Spleen (tissue), 13 donors: ENCODE measurements at places on chromosomes 1 and 21. TPM values are rescaled to one million over a fixed set of nuclear protein-coding genes. Genes with fewer than 3 reads are reported as not detected.

The C1orf167 gene
- 0.85 TPM for total RNA-seq

The PODN gene
- total RNA-seq = 3.8 TPM

The TMEM50B gene
- 58.7 TPM for total RNA-seq

The FALEC gene
- total RNA-seq = 1.9 TPM

The HFM1 gene
- total RNA-seq = 1.2 TPM

The CD53 gene
- 651 TPM for total RNA-seq

DNA sequence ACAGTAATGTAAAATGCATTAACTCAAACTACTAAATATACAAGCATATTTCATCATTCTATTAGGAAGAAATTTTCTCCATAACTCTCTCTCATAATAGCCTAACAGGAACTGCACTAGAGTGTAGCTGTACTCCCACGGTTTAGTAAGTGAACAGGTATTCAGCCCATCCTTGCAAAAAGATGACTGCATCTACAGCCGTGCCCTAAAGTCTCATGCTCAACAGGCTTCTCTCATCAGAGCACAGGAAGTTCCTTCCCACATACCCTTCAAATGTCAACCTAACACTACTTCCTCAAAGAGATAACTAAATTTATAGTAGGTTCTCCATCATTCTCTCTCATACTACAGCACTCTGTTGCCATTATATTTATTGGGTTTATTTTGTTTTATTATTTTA is 251.6 kb downstream of the AKT3 start:
- no peak overlapping the region for H3K27ac ChIP-seq
- DNase-seq = no peak
- H3K36me3 ChIP-seq = no peaks in the 10 kb centered on the region
- H3K27me3 ChIP-seq = no peaks in the 10 kb centered on the region

- H3K27me3 ChIP-seq = no peaks in the 10 kb centered on the region
- no peak overlapping the region for H3K4me3 ChIP-seq
- DNase-seq = no peak
- H3K27ac ChIP-seq = no peak overlapping the region
- peaks cover 30% of the 10 kb centered on the region for H3K4me1 ChIP-seq
These were observed 27.7 kb downstream of the SPATA45 start for GRCh38 chr1:212819726-212820125.

DNA sequence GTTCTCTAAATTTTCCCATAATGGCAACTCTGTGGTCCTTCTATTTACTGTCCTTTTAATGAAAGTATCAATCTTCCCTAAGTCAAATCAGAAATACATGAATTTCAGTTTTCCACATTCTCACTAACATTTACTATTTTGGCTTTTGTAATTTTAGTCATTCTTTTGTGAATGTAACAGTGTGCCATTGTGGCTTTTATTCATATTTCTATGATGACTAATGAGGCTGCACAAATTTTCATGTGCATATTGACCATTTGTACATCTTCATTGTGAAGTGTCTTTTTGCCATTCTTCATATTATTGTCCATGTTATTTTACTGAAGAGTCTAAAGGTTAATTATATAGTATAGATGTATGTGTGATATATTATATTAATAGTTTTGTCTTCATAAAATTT is 431.0 kb upstream of the BRINP3 start:
- no peaks in the 10 kb centered on the region for H3K27me3 ChIP-seq
- no peak overlapping the region for H3K4me3 ChIP-seq
- no peak for DNase-seq
- no peak overlapping the region for H3K27ac ChIP-seq
- no peaks in the 10 kb centered on the region for H3K4me1 ChIP-seq
- no peaks in the 10 kb centered on the region for H3K36me3 ChIP-seq

DNA sequence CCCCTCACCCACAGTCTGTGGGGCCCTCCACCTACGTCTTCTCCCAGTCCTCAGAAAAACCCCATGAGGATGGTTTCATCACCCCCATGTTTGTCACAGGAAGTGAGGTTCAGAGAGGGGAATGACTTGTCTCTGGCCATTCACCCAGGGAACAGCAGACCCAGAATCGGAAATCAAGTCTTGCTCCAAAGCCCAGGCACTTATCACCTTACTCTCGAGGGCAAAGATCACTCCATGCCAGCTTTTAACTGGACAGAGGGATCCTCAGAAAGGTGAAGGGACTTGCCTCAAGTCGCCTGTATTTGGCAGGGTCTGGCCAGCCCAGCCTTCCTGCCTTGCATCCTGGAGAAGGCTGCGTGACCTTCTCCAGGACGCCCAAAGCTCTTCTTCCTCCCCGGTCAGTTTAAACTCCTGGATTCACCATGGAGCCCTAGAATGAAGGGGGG is 57.9 kb upstream of the SSBP3 start:
- H3K4me3 ChIP-seq = no peak overlapping the region
- no peak overlapping the region for H3K27ac ChIP-seq
- H3K27me3 ChIP-seq = no peaks in the 10 kb centered on the region
- no peaks in the 10 kb centered on the region for H3K36me3 ChIP-seq
- peaks cover 35% of the 10 kb centered on the region for H3K4me1 ChIP-seq
- DNase-seq = no peak

GRCh38 chr1:241308011-241308410 is 49.0 kb downstream of the RGS7 start:
- no peaks in the 10 kb centered on the region for H3K36me3 ChIP-seq
- H3K4me1 ChIP-seq = no peaks in the 10 kb centered on the region
- H3K27ac ChIP-seq = no peak overlapping the region
- H3K4me3 ChIP-seq = no peak overlapping the region

- H3K36me3 ChIP-seq = no peaks in the 10 kb centered on the region
- peaks cover 79% of the 10 kb centered on the region for H3K4me1 ChIP-seq
- DNase-seq = no peak
- no peak overlapping the region for H3K4me3 ChIP-seq
- H3K27ac ChIP-seq = peak overlapping the region; percentile 41
These were observed 24.2 kb upstream of the CR2 start for GRCh38 chr1:207429963-207430362.

GRCh38 chr1:11138952-11139351 is 39.3 kb upstream of the EXOSC10 start:
- H3K36me3 ChIP-seq = peaks cover 100% of the 10 kb centered on the region
- H3K27me3 ChIP-seq = no peaks in the 10 kb centered on the region
- H3K4me1 ChIP-seq = no peaks in the 10 kb centered on the region
- DNase-seq = no peak
- H3K27ac ChIP-seq = no peak overlapping the region

DNA sequence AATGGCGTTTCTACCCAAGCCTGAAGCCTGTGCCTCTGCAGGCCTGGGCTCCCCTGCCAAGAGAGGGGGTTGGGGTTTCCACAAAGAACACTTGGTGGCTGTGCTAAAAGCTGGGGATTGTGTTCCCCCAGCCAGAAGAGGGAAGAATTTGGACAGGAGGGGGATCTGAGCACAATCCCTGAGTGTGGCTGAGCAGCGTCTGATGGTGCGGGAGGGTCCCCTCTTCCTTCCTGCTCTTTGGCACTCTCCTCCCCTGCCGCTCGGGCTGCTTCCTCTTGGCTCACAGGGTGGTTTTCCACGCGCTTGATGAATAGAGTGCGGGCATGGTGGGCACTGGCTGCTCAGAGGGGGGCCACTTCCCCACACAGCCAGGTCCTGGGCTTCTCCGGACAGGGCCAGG is 3.7 kb downstream of the GPR37L1 start:
- H3K4me3 ChIP-seq = no peak overlapping the region
- DNase-seq = no peak
- H3K27me3 ChIP-seq = no peaks in the 10 kb centered on the region
- H3K4me1 ChIP-seq = no peaks in the 10 kb centered on the region
- no peak overlapping the region for H3K27ac ChIP-seq

GRCh38 chr1:62090016-62090415 is 104.6 kb upstream of the L1TD1 start:
- H3K27me3 ChIP-seq = no peaks in the 10 kb centered on the region
- H3K4me1 ChIP-seq = no peaks in the 10 kb centered on the region
- no peaks in the 10 kb centered on the region for H3K36me3 ChIP-seq
- no peak overlapping the region for H3K4me3 ChIP-seq

- no peaks in the 10 kb centered on the region for H3K27me3 ChIP-seq
- peaks cover 30% of the 10 kb centered on the region for H3K4me1 ChIP-seq
- DNase-seq = peak; percentile 91
- peak overlapping the region; percentile 72 for H3K4me3 ChIP-seq
- peak overlapping the region; percentile 100 for H3K27ac ChIP-seq
These were observed 105.3 kb upstream of the HNRNPU start for GRCh38 chr1:244969355-244970235.

- H3K4me1 ChIP-seq = peaks cover 45% of the 10 kb centered on the region
- DNase-seq = no peak
- H3K27me3 ChIP-seq = no peaks in the 10 kb centered on the region
- peak overlapping the region; percentile 64 for H3K4me3 ChIP-seq
These were observed 24.7 kb upstream of the ADGRB2 start for GRCh38 chr1:31788825-31789256.

DNA sequence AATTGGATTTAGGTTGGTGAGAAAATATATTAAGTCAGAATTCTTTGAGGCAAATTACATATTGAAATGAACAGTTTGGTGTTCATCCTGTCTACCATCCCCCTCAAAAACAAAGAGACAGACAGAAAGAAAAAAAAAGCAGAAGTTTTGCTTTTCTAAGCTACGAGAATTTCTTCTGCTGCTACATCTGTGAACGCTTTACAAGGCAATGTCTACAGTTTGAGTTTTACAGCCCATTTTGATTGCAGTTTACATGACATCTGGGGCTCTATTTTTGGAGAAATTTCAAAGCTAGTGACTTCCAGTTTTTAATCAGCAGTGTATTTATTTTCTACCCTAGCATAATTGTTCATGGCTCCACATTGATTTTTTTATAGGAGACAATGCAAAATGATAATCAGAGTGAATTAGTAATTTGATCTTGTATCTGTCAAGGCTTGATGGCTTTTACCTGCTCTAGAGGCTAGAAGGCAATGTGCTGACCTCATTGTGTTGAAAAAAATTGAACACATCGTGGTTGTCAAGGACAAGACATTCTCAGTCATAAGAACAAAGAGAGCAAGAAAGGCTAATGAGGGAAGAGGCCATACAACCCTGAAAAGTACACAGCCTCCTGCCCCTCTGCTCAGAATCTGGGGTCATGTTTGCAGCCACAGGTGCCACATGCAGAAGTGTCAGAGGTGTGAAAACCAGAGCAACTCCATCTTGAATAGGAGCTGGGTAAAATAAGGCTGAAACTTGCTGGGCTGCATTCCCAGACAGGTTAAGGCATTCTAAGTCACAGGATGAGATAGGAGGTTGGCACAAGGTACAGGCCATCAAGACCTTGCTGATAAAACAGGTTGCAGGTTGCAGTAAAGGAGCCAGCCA is 201.0 kb upstream of the CAMK1G start:
- DNase-seq = no peak
- no peaks in the 10 kb centered on the region for H3K4me1 ChIP-seq
- H3K4me3 ChIP-seq = no peak overlapping the region
- no peaks in the 10 kb centered on the region for H3K27me3 ChIP-seq
- no peaks in the 10 kb centered on the region for H3K36me3 ChIP-seq

DNA sequence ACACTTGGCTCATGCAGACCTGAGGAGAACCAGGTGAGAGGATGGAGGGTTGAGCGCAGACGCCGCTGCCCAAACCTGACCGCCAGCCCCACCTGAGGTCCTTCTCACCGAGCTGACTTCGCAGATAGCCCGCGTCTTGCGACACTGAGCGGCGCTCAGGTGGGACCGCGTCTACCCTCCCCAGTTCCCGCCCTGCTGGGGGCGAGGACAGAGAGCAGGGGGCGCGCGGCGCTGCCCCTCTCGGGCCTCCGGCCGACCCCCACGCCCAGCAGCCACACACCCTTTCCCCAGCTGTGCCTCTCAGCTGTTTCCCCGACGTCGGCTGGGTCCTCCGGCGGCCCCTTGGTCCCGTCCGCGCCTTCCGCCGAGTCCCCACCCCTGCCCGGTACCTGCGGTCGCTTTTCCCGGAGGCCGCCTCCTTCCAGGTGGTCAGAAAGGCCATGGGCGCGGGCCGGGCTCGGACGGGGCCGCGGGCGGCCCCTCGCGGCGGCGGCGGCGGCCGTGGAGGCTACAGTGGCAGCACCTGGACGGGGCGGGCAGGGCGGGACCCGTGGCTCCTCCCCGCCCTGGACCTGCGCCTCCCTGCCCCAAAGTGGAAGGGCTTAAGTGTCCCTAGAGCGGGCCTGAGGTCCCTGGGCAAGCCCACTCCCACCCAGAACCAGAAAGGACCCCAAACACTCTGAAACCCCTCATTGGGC is 14.4 kb upstream of the TTC39A start:
- H3K4me3 ChIP-seq = no peak overlapping the region
- H3K4me1 ChIP-seq = no peaks in the 10 kb centered on the region
- H3K36me3 ChIP-seq = no peaks in the 10 kb centered on the region
- no peaks in the 10 kb centered on the region for H3K27me3 ChIP-seq
- no peak overlapping the region for H3K27ac ChIP-seq
- no peak for DNase-seq

- no peaks in the 10 kb centered on the region for H3K36me3 ChIP-seq
- no peak overlapping the region for H3K27ac ChIP-seq
- no peaks in the 10 kb centered on the region for H3K4me1 ChIP-seq
- no peak for DNase-seq
- H3K27me3 ChIP-seq = no peaks in the 10 kb centered on the region
These were observed 312.9 kb downstream of the HHAT start for GRCh38 chr1:210641582-210641981.

DNA sequence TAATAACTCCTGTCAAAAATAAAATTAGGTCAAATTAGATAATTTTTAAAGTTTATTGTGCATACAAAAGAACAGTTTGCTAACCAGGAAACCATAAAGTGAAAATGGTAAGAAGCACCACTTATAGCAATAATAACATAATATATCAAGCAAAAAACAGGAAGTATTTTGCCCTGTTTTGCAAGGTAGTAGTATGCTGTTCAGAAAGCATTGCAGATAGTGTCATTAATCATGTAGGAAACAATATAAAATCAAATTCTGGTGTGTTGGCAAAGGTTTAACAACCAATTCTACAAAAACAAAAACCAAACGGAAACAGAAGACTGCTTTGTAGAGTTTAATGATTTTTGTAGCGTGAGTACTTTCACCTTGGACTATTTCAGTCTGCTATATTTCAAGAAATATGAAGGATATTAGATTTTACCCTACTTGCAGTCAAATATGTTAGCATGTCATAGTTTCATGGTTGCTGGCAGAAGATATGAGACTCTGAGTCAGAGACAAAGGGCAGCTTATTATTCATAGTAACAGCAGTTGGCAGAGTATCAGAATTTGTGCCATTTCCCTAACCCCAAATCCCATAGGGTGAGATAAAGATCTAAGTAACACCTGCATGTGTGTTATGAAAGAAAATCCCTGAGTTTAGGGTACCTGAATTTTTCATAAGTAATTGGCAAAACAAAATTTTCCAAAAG is 729.0 kb upstream of the BRINP3 start:
- no peaks in the 10 kb centered on the region for H3K27me3 ChIP-seq
- no peaks in the 10 kb centered on the region for H3K4me1 ChIP-seq
- no peak for DNase-seq
- H3K36me3 ChIP-seq = no peaks in the 10 kb centered on the region

DNA sequence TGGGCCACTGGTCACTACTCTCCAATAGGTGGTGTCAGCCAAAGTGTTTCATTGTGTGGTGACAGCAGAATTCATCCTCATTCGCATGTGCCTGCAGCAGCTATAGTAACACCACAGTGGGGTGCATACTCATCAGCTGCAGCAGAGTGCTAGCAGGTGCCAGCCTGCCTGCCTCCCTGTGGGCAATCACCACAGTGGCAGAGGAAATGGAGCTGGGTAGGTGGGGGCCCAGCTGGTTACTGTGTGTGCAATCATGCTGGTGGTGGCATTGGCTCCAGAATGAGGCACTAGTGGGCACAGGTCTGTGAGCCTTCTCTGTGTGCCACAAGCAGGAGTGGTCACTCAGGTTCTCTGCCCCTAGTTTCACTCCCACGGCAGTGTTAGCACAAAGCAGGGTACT is 579.2 kb downstream of the PTPRC start:
- no peak overlapping the region for H3K27ac ChIP-seq
- H3K4me3 ChIP-seq = no peak overlapping the region
